Umbilical cord (tissue), 2 donors: ENCODE measurements at places on chromosomes 1 and 21. TPM values are rescaled to one million over a fixed set of nuclear protein-coding genes. Genes with fewer than 3 reads are reported as not detected.

The IFI44L gene
- total RNA-seq, result 59.0 TPM

The EEIG2 gene
- 29.9 TPM for total RNA-seq

The DUSP23 gene
- total RNA-seq, result 20.2 TPM

The BGLAP gene
- not detected for total RNA-seq

The KRTAP19-1 gene
- total RNA-seq, result not detected

The CACNA1E gene
- total RNA-seq, result 2.2 TPM

The COG2 gene
- 18.8 TPM for total RNA-seq

The PRSS38 gene
- total RNA-seq, result not detected

The EPHA8 gene
- 4.3 TPM for total RNA-seq

The TMPRSS15 gene
- 2.6 TPM for total RNA-seq

The OR6N1 gene
- total RNA-seq, result 2.2 TPM

The S100A3 gene
- not detected for total RNA-seq

The TAS1R1 gene
- not detected for total RNA-seq

The TLR5 gene
- 23.8 TPM for total RNA-seq

The USH2A gene
- total RNA-seq, result 2.2 TPM

The SOX13 gene
- 7.9 TPM for total RNA-seq

The OR10Z1 gene
- total RNA-seq, result 3.6 TPM

The NLRP3 gene
- 4.6 TPM for total RNA-seq

The SSX2IP gene
- total RNA-seq, result 13.7 TPM

The CD1B gene
- 1.2 TPM for total RNA-seq

The BSND gene
- 0.24 TPM for total RNA-seq

The CTTNBP2NL gene
- total RNA-seq, result 27.4 TPM

The SGIP1 gene
- total RNA-seq, result 4.3 TPM

The A3GALT2 gene
- not detected for total RNA-seq

The RGS13 gene
- 5.5 TPM for total RNA-seq

The EVA1B gene
- 67.7 TPM for total RNA-seq

The CD244 gene
- total RNA-seq, result 1.9 TPM

The CR1L gene
- total RNA-seq, result not detected

The RO60 gene
- total RNA-seq, result 260 TPM

The PTAFR gene
- 3.4 TPM for total RNA-seq

The KLHDC9 gene
- total RNA-seq, result 10.6 TPM

The CELA3B gene
- not detected for total RNA-seq

The S100A16 gene
- 40.0 TPM for total RNA-seq

The CELF3 gene
- not detected for total RNA-seq

The C8B gene
- not detected for total RNA-seq

The LEFTY1 gene
- 2.4 TPM for total RNA-seq

The HES3 gene
- total RNA-seq, result not detected

The LCE3B gene
- total RNA-seq, result not detected

The DFFB gene
- 15.2 TPM for total RNA-seq

The ANKRD45 gene
- total RNA-seq, result 10.1 TPM

The KIF2C gene
- total RNA-seq, result 1.7 TPM

The MAB21L3 gene
- total RNA-seq, result 2.2 TPM

The CAPN8 gene
- 1.7 TPM for total RNA-seq

The KCNE2 gene
- 0.72 TPM for total RNA-seq

The CYB5RL gene
- 1.9 TPM for total RNA-seq

The LCE3D gene
- 2.4 TPM for total RNA-seq

The FMN2 gene
- 6.5 TPM for total RNA-seq

The RAB7B gene
- 5.8 TPM for total RNA-seq

The S1PR1 gene
- total RNA-seq, result 27.7 TPM

The DISC1 gene
- 17.3 TPM for total RNA-seq

The AADACL3 gene
- total RNA-seq, result 5.8 TPM

The MAST2 gene
- total RNA-seq, result 25.0 TPM

The COL9A2 gene
- 9.1 TPM for total RNA-seq

The RERE gene
- total RNA-seq, result 73.9 TPM

The SLAMF9 gene
- total RNA-seq, result 1.9 TPM
